ENCODE measurements at places on chromosomes 12 and 14.

GRCh38 chr14:85752175-85752574, 222.2 kb downstream of the FLRT2 start:
- no peak for DNase-seq

DNA sequence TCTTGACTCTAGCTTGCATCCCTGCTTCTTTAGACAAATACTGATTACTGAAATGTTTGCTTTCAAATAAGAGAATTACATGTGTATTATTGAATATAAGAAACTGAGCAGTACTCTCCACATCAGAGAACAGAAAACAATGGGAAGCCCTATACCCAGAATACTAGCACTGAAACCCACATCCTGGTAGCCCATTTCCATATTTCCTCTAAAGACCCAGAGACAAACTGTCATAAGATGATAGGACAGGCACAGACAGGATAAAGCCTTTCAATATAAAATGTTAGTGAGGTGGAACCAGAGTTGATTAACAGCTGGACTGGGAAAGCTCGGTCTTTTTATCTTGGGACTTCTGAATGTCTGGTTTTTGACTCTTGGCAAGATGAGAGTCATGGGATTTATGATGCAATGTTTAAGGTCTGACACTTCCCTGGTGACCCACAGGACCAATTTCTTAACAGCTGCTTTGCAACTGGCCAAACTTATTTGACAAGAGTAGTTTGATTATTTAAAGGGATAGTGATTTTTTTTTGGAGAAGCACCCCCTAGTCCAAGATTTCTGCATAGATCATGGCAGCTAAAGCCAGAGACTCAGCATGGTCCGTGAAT, 166.9 kb upstream of the ATXN7L3B start:
- DNase-seq, result no peak

- no peak for DNase-seq
Measured at GRCh38 chr12:6701078-6701768, 608 bp upstream of the PIANP start.

GRCh38 chr14:95519699-95520098, 3.2 kb upstream of the SYNE3 start:
- peak; percentile 63 for DNase-seq

DNA sequence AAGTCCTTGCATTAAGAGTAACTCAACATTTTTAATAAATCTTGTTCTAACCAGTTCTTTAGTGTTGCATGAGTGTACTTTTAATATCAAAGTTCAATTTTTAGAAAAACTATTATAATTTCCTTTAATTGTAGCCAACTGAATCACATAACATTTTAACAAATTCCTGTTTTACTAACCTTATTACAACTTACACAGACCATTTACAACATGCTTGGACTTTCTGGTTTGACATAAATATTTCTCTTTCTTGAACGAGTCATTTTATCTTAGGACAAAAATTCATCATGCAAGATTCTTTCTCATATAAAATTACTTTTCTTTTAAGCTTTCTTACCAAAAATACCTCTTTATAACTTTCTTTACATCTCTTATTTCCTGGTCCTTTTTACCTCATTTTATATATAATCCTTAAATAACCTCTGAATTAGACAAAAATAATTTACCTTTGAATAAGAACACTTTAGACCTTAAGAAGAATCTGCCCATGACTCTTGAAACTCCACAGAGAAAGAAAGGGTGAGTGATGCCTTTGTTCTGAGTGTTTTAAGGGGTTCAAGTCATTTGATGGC, 3.9 kb downstream of the SLCO1A2 start:
- DNase-seq, result no peak

GRCh38 chr14:52397844-52398243, 83.7 kb downstream of the PTGER2 start:
- DNase-seq, result no peak

DNA sequence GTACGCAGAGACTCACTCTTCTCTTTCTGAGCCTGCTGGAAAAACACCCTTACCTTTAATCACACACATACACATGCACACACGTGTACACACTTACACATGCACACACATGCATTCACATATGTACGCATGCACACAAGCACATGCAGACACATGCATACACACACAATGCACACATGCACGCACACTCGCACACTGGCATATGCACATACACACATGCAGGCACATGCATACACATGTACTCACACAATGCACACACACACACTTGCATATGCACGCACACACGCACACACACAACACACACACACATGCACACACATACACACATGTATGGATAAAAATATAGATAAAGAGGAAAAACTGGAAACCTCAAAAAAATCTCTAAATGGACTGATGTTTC, 249.0 kb downstream of the GLT1D1 start:
- no peak for DNase-seq

DNA sequence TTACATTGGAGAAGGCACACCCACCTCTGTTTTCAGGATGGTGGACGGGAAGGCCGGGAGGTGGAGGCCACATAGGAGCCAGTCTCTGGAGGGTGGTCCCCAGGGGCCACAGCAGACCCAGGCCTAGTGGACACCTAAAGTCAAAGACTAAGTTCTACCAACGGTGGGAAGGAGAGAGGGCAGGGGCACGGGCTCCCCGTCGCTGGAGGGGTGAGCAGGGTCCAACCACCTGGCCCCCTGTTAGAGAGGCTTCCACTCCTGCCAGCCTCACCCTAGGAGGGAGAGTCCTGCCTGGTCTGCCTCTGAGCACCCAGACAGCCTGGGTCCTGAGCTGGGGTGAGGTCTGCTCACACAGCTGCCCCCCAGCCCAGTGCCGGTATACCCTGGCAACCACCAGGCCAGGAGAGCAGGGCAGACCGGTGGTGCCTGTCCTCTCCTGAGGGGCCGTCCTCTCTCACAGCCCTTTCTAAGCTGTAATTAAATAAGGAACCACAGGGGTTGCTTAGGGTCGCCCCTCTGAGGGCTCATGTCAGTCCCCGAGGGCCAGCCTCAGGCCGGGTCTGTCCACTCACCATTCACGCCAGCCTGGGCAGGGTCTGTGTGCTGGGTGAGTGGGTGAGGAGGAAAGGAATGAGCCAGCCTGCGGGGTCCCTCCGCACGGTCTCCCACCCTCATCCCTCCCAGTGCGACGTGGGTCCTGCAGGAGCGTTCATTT, 2.3 kb downstream of the INF2 start:
- DNase-seq, result no peak

GRCh38 chr12:124386661-124387527, 92.0 kb downstream of the RFLNA start:
- DNase-seq, result no peak

GRCh38 chr12:52243856-52244614, 11.0 kb downstream of the KRT7 start:
- DNase-seq, result peak; percentile 55

- DNase-seq, result no peak
Measured at GRCh38 chr12:20000229-20000849, 368.0 kb upstream of the PDE3A start.

GRCh38 chr14:24162093-24162492, 1.0 kb downstream of the IRF9 start:
- DNase-seq, result no peak

DNA sequence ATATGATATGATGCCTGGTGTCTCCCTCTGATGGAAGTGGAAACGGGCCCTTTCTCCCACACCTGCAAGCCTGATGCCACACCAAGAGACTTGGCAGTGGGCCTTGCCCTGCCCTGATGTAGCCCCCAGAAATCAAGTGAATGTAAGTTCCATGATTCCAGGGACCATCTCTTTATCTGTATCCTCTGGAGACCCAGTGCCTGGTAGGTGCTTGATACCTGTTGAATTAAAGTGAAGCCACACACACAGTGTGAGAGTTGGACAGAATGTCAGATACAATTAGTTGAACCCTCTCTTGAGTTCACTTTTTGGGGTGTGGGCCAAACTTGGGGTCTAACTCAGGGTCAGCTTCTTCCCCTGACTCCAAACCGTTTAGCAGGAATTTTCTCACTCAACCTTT, 4.8 kb upstream of the RAB35 start:
- DNase-seq, result no peak

DNA sequence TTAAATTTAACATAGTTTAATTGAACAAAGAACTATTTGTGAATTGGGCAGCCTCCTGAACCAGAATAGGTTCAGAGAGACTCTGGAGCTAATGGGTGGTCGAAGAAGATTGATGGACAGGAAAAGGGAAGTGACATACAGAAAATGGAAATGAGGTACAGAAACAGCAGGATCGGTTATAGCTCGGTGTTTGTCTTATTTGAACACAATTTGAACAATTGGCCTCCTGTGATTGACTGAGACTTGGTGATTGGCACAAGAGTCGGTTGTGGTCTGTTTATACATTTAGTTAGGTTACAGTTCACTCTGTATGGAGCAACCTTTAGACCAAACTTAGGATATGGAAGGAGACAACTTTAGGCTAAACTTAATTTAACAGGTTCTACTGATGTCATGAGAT, 18.4 kb upstream of the CFL2 start:
- no peak for DNase-seq

Measured in stimulated activated CD4-positive, alpha-beta T cell treated with anti-CD3 and anti-CD28 coated beads, Interleukin-15, amount 100 ng/mL, for 48 hours (primary cell).